ENCODE measurements at places on chromosomes 12 and 14. TPM values are rescaled to one million over a fixed set of nuclear protein-coding genes. Genes with fewer than 3 reads are reported as not detected.

SLCO1B1 gene
- total RNA-seq = 0.37 TPM

TMEM30B gene
- total RNA-seq = 17.8 TPM

- H3K4me1 ChIP-seq = peaks cover 18% of the 10 kb centered on the region
- no peak for DNase-seq
- H3K27ac ChIP-seq = 0 out of 2 replicates have a peak overlapping the region, but pooled peaks have one; percentile 6
- H3K27me3 ChIP-seq = no peaks in the 10 kb centered on the region
- no peak overlapping the region for H3K4me3 ChIP-seq
- no peaks in the 10 kb centered on the region for H3K36me3 ChIP-seq
Measured at GRCh38 chr14:94598506-94598815, 13.7 kb upstream of the SERPINA3 start.

- peak overlapping the region; percentile 92 for H3K27ac ChIP-seq
- peak overlapping the region; percentile 30 for H3K4me3 ChIP-seq
- H3K36me3 ChIP-seq = no peaks in the 10 kb centered on the region
- H3K4me1 ChIP-seq = peaks cover 56% of the 10 kb centered on the region
- peak; percentile 34 for DNase-seq
Measured at GRCh38 chr12:7645395-7646177, 20.1 kb downstream of the APOBEC1 start.

GRCh38 chr14:38958589-38958988 lies 144.4 kb downstream of the SEC23A start:
- no peaks in the 10 kb centered on the region for H3K27me3 ChIP-seq
- no peaks in the 10 kb centered on the region for H3K4me1 ChIP-seq
- no peak overlapping the region for H3K27ac ChIP-seq
- no peaks in the 10 kb centered on the region for H3K36me3 ChIP-seq

All from WTC11 (cell line).